CD14-positive monocyte (primary cell): ENCODE measurements at places on chromosomes 4 and X. TPM values are rescaled to one million over a fixed set of nuclear protein-coding genes. Genes with fewer than 3 reads are reported as not detected.

The PAGE4 gene
- not detected for polyA plus RNA-seq

DNA sequence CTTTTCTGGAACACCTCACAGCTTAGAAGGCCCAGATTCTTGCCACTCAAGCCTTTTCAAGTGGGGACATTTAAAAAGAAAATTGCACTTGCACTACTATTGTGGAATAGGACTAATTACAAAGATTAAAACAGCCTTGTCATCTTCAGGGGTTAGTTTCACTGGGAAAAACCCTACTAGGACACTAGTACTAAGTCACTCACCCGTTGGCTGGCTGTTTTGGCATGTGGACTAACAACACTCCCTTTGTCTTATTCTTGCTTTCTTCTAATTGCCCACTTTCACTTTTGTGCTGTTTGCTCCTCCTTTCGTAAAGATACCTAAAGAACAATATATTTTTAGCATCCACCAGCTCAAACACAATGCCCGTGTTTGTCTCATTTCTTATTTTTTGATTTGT lies 200.9 kb upstream of the MID1 start:
- H3K27ac ChIP-seq: no peak overlapping the region
- no peaks in the 10 kb centered on the region for H3K4me1 ChIP-seq
- H3K36me3 ChIP-seq: no peaks in the 10 kb centered on the region
- no peak for DNase-seq
- no peaks in the 10 kb centered on the region for H3K27me3 ChIP-seq
- H3K4me3 ChIP-seq: no peak overlapping the region

- no peak for DNase-seq
- peak overlapping the region; percentile 90 for H3K27ac ChIP-seq
- H3K36me3 ChIP-seq: peaks cover 30% of the 10 kb centered on the region
- peak overlapping the region; percentile 100 for H3K4me3 ChIP-seq
- peaks cover 100% of the 10 kb centered on the region for H3K4me1 ChIP-seq
Measured at GRCh38 chrX:66018585-66019309, 21.1 kb downstream of the VSIG4 start.

The PRKX gene
- polyA plus RNA-seq: 47.0 TPM

DNA sequence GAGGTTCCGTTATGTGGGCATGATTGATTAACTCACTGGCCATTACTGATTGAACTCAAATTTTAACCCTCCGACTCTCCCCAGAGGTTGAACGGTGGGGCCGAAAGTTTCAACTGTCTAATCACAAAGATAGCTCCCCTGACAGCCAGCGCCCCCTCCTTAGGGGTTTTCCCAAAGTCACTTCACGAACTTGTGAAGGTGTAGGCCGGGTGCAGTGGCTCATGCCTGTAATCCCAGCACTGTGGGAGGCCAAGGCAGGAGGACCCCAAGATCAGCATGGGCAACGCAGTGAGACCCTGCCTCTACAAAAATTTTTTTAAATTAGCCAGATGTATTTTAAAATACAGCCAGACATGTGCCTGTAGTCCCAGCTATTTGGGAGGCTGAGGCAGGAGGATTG lies 39.8 kb upstream of the RBM47 start:
- no peak overlapping the region for H3K27ac ChIP-seq
- no peaks in the 10 kb centered on the region for H3K27me3 ChIP-seq
- no peak overlapping the region for H3K4me3 ChIP-seq
- peaks cover 35% of the 10 kb centered on the region for H3K4me1 ChIP-seq

DNA sequence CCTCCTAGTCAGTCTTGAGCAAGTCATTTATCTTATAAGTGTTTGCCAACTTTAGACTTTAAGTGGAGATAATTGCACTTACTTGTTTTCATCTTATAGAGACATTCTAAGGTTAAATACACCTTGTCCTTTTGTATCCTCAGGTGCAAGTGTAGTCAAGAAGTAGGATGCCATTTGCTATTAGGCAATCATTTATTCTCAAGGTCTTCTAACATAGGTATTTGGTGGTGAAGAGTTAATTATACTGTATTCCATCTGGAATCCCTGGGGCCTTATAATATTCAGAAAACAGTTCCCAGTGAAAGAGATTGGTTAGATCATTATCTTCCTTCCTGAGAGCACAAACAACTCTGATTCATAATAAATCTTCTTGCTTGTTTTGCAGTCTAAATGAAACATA lies 23.7 kb downstream of the SULT1E1 start:
- no peak overlapping the region for H3K27ac ChIP-seq
- peaks cover 14% of the 10 kb centered on the region for H3K4me1 ChIP-seq
- H3K4me3 ChIP-seq: no peak overlapping the region
- no peak for DNase-seq
- no peaks in the 10 kb centered on the region for H3K36me3 ChIP-seq
- no peaks in the 10 kb centered on the region for H3K27me3 ChIP-seq

- no peaks in the 10 kb centered on the region for H3K27me3 ChIP-seq
- no peaks in the 10 kb centered on the region for H3K4me1 ChIP-seq
- DNase-seq: no peak
- H3K27ac ChIP-seq: no peak overlapping the region
Measured at GRCh38 chr4:79147251-79147650, 178.6 kb downstream of the NAA11 start.

The WAS gene
- polyA plus RNA-seq: 38.0 TPM

The STEEP1 gene
- polyA plus RNA-seq: 13.2 TPM

GRCh38 chrX:136778020-136778419 lies 2.7 kb downstream of the ARHGEF6 start:
- DNase-seq: no peak
- peak overlapping the region; percentile 81 for H3K27ac ChIP-seq
- peaks cover 30% of the 10 kb centered on the region for H3K4me1 ChIP-seq

The RPS6KA6 gene
- polyA plus RNA-seq: not detected in 2 replicates

- no peak overlapping the region for H3K4me3 ChIP-seq
- no peak for DNase-seq
- H3K27ac ChIP-seq: no peak overlapping the region
- H3K27me3 ChIP-seq: no peaks in the 10 kb centered on the region
- no peaks in the 10 kb centered on the region for H3K36me3 ChIP-seq
- H3K4me1 ChIP-seq: no peaks in the 10 kb centered on the region
Measured at GRCh38 chr4:113593400-113594230, 167.9 kb downstream of the CAMK2D start.

The DSPP gene
- polyA plus RNA-seq: not detected in 2 replicates

DNA sequence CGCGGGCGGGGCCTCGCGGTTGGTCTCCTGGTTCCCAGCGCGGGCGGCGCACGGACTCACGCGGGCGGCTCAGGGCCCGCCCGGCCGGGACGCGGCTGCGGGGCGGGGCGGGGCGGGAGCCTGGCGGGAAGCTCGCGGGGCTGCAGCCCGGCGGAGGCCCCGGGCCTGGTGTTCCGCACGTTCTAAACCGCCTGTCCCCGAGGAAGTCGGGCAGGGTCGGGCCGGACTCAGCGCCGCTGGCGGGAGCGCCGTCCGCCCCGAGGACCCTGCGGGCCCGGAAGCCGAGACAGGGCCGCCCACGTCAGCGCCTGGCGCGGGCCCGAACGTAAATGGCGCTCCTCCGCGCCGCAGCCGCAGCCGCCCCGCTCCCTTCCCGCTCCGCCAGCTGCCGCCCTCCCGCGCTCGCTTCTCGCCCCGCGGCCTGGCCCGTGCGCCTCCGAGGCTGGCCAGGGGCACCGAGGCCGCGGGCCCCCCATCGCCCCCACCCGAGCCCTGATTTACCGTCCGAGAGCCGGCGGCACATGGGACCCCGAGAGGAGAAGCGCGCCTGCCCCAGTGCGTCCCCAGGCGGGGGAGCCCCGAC lies 309 bp upstream of the CTBP1 start:
- peaks cover 40% of the 10 kb centered on the region for H3K4me1 ChIP-seq
- DNase-seq: peak; percentile 83
- no peaks in the 10 kb centered on the region for H3K27me3 ChIP-seq
- H3K4me3 ChIP-seq: peak overlapping the region; percentile 62

- no peaks in the 10 kb centered on the region for H3K36me3 ChIP-seq
- H3K27me3 ChIP-seq: no peaks in the 10 kb centered on the region
- DNase-seq: no peak
- no peaks in the 10 kb centered on the region for H3K4me1 ChIP-seq
- no peak overlapping the region for H3K27ac ChIP-seq
- no peak overlapping the region for H3K4me3 ChIP-seq
Measured at GRCh38 chr4:149727663-149728062, 88.0 kb downstream of the IQCM start.

The MAGEA12 gene
- polyA plus RNA-seq: not detected in 2 replicates

GRCh38 chr4:4852591-4853362 lies 6.7 kb upstream of the MSX1 start:
- H3K36me3 ChIP-seq: no peaks in the 10 kb centered on the region
- peak overlapping the region; percentile 44 for H3K4me3 ChIP-seq
- DNase-seq: no peak
- peaks cover 4% of the 10 kb centered on the region for H3K4me1 ChIP-seq

- no peak overlapping the region for H3K27ac ChIP-seq
- H3K4me3 ChIP-seq: no peak overlapping the region
- H3K4me1 ChIP-seq: no peaks in the 10 kb centered on the region
- H3K36me3 ChIP-seq: no peaks in the 10 kb centered on the region
- DNase-seq: no peak
- no peaks in the 10 kb centered on the region for H3K27me3 ChIP-seq
Measured at GRCh38 chr4:7118013-7118832, 50.4 kb upstream of the GRPEL1 start.

The FAM193A gene
- polyA plus RNA-seq: 11.8 and 12.2 TPM in 2 replicates

The PCYT1B gene
- polyA plus RNA-seq: not detected

The PPP1R2C gene
- polyA plus RNA-seq: not detected

- DNase-seq: no peak
- no peaks in the 10 kb centered on the region for H3K27me3 ChIP-seq
- no peaks in the 10 kb centered on the region for H3K36me3 ChIP-seq
- no peak overlapping the region for H3K4me3 ChIP-seq
- no peaks in the 10 kb centered on the region for H3K4me1 ChIP-seq
- H3K27ac ChIP-seq: no peak overlapping the region
Measured at GRCh38 chr4:3652586-3652985, 113.6 kb upstream of the ADRA2C start.

The CXCL9 gene
- 0.70 and 0.95 TPM in 2 replicates for polyA plus RNA-seq

The DMP1 gene
- not detected for polyA plus RNA-seq

The SLIT2 gene
- not detected for polyA plus RNA-seq

DNA sequence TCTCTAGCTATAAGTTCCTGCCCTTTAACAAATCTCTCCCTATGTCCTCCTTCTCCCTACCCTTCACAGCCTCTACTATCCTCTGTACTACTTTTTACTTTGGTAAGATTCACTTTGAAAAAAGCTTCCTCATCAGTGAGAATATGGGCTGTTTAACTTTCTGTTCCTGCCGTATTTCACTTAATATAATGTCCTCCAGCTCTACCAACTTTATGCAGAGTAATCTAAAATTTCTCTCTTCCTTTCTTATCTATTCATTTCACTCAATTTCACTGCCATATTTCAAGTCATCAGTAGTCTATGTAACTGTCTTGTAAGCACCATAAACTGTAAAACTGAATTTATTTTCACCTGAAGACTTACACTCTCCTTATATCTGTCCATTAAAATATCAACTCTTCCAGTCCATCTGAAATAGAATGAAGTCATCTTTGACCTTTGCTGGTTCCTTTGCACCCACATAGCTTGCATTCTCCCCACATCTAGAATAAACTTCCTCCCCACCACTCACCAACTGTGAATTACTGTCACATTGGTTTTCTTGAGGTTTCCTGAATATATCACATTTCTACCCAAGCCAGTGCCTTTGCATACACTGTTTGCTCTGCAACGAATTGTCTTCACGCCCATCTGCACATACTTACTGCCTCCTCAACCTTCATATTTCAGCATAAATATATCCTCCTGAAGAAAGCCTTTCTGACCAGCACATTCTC lies 54.6 kb downstream of the ARAP2 start:
- no peak overlapping the region for H3K4me3 ChIP-seq
- H3K27ac ChIP-seq: no peak overlapping the region
- DNase-seq: no peak
